Colonic mucosa (tissue), 4 donors: ENCODE measurements at places on chromosomes 7 and 10. TPM values are rescaled to one million over a fixed set of nuclear protein-coding genes. Genes with fewer than 3 reads are reported as not detected.

Gene FKBP6
- not detected for total RNA-seq

Gene BCL7B
- total RNA-seq: 53.8 TPM

Gene LLCFC1
- total RNA-seq: not detected

- no peaks in the 10 kb centered on the region for H3K36me3 ChIP-seq
- H3K27me3 ChIP-seq: no peaks in the 10 kb centered on the region
- no peak overlapping the region for H3K4me3 ChIP-seq
- no peaks in the 10 kb centered on the region for H3K4me1 ChIP-seq
- peak; percentile 12 for DNase-seq
Observed at GRCh38 chr10:43125881-43126731, 12.1 kb upstream of the CSGALNACT2 start.

GRCh38 chr7:47938574-47939165 is 9.6 kb downstream of the PKD1L1 start:
- no peaks in the 10 kb centered on the region for H3K36me3 ChIP-seq
- peaks cover 11% of the 10 kb centered on the region for H3K4me1 ChIP-seq
- no peak overlapping the region for H3K27ac ChIP-seq

DNA sequence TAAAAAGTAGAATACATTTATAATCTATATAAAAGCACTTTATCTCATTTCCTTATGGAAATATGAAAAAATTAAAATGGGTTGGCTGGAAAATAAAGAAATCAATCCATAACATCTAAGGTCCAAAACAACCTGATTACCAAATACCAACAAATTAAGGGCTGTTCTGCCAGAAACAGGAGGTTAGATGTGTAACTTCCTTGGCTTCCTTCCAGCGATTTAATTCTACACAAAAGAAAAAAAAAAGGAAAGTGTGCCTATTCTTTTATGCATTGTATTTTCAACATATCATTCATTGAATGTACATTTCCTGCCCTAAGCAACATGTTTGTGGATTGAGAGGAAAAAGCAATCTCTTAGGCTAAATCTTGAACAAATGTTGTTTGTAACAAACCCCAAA is 36.2 kb upstream of the USP6NL start:
- no peaks in the 10 kb centered on the region for H3K4me1 ChIP-seq
- H3K36me3 ChIP-seq: no peaks in the 10 kb centered on the region
- no peaks in the 10 kb centered on the region for H3K27me3 ChIP-seq
- no peak for DNase-seq

GRCh38 chr10:124606822-124607221 is 137.4 kb downstream of the FAM53B start:
- DNase-seq: no peak
- no peaks in the 10 kb centered on the region for H3K36me3 ChIP-seq
- no peaks in the 10 kb centered on the region for H3K4me1 ChIP-seq
- no peak overlapping the region for H3K4me3 ChIP-seq

- no peak overlapping the region for H3K27ac ChIP-seq
- H3K36me3 ChIP-seq: no peaks in the 10 kb centered on the region
- no peak overlapping the region for H3K4me3 ChIP-seq
- DNase-seq: no peak
- no peaks in the 10 kb centered on the region for H3K4me1 ChIP-seq
- H3K27me3 ChIP-seq: no peaks in the 10 kb centered on the region
Observed at GRCh38 chr7:9082203-9082602, 648.8 kb downstream of the NXPH1 start.

- H3K27me3 ChIP-seq: peaks cover 36% of the 10 kb centered on the region
- H3K36me3 ChIP-seq: no peaks in the 10 kb centered on the region
- H3K4me3 ChIP-seq: no peak overlapping the region
- no peak for DNase-seq
- no peak overlapping the region for H3K27ac ChIP-seq
- H3K4me1 ChIP-seq: no peaks in the 10 kb centered on the region
Observed at GRCh38 chr10:103281753-103282152, 4.8 kb downstream of the INA start.

DNA sequence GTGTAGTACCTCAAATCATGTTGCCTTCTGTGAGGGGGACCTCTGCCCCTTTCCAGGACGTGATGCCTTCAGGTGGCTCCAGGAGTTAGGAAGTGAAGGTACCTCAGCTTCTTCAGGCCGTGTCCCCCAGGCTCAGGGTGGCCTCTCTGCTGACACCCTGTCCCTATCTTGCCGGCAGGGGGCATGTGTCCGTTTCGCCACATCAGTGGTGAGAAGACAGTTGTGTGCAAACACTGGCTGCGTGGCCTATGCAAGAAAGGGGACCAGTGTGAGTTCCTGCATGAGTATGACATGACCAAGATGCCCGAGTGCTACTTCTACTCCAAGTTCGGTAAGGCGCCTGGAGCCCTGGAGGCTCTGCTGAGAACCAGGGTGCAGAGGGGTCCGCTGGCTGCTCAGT is 9.2 kb downstream of the CPSF4 start:
- no peak overlapping the region for H3K27ac ChIP-seq
- no peaks in the 10 kb centered on the region for H3K4me1 ChIP-seq
- peaks cover 12% of the 10 kb centered on the region for H3K36me3 ChIP-seq
- no peak overlapping the region for H3K4me3 ChIP-seq

GRCh38 chr10:1933215-1933614 is 195.9 kb upstream of the ADARB2 start:
- H3K27me3 ChIP-seq: no peaks in the 10 kb centered on the region
- no peaks in the 10 kb centered on the region for H3K4me1 ChIP-seq
- H3K4me3 ChIP-seq: no peak overlapping the region
- H3K27ac ChIP-seq: no peak overlapping the region

GRCh38 chr10:133135116-133135465 is 24.9 kb upstream of the KNDC1 start:
- H3K4me3 ChIP-seq: no peak overlapping the region
- no peaks in the 10 kb centered on the region for H3K27me3 ChIP-seq
- H3K36me3 ChIP-seq: no peaks in the 10 kb centered on the region
- no peak overlapping the region for H3K27ac ChIP-seq
- no peak for DNase-seq

DNA sequence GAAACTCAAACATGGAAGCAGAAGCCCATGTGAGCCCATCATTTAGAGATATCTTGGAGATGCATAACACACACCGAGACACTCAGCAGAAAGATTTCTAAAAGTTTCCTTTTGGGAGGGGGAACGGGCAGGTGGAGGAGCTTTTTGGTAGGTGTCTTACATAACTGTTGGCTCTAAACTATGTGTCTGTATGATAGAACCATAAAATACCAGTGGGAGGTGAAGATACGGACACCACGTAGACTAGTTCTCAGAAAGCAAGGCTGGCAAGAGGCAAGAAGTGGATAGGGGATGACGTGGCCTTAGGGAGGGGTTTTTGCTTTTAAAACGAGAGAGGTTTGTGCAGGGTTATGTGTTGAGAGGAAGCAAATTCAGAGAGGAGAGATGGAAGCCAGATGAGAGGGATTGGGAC is 36.5 kb downstream of the IL15RA start:
- H3K4me1 ChIP-seq: no peaks in the 10 kb centered on the region
- H3K27ac ChIP-seq: no peak overlapping the region
- no peaks in the 10 kb centered on the region for H3K36me3 ChIP-seq
- no peaks in the 10 kb centered on the region for H3K27me3 ChIP-seq

DNA sequence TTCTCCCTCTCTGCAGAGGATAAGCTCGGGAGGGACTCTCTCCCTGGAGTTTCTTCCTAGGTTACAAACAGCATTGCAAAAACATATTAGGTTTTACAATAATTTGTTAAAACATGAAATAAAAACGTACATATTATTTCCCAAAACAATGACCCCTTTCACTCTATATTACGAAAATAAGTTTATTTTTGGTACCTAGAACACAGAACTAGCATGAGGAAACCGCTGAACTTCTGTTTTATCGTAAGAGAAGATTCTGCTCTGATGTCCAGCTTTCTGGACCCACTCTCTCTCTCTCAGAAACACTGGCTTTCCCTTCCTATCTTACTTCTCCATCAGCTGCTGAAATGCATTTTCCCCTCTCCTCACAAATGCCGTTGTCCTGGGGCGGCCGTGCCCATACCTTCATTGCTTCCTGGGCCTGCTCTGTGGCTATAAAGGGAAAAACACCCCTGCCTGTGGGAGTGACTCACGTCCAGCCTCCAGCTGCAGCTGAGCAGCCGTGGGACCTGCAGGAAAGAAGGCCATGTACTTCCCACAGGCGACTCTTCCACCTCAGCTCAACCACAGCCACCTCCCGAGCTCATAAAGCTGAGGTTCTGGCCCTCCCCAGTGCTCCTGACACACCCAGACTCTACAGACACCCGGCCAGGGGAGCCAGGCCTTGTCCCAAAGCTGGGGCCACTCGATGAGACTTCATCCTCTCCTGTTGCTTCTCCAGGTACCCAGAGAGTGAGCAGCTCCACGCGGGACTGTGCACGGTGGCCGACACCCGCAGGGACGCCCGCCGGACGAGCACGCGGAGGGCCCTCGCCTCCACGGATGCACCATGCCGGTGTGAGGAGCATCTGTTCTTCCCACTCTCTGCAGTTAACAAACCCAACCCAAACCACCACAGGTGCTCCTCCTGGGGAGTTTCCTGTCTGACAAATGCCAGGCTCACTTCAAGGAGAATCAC is 3.1 kb downstream of the GPER1 start:
- H3K4me1 ChIP-seq: no peaks in the 10 kb centered on the region
- no peak overlapping the region for H3K27ac ChIP-seq
- no peak overlapping the region for H3K4me3 ChIP-seq
- DNase-seq: no peak
